ENCODE measurements at places on chromosomes 7 and 10.

DNA sequence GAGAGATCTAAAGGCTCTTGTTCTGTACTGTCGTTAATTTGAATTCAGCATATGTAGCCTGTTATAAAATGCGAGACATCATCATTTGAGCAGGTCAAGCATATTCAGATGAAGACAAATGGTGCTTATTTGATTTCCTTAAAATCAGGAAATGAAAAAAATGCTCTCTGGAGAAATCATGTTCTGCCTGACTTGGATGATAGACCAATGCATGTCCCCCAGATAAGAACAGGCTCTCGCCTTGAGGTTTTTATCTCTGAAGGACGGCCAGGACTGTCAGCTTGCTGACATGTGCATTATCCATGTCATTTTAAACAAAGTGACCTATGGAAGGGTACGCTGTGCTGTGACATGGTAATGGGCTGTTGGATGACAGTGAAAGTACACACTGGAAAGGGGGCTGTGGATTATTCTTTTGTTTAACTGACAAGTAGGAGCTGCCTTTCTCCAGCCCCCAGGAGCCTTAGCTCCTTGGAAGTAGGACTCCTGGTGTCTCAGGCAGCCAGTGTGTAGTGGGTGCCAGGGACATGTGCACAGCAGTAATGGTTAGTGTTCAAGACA lies 695.1 kb upstream of the GALNT17 start:
- DNase-seq: no peak

GRCh38 chr7:149883452-149883861 lies 9.7 kb downstream of the ATP6V0E2 start:
- DNase-seq: no peak

GRCh38 chr10:124292911-124293615 lies 125.7 kb downstream of the OAT start:
- DNase-seq: no peak

GRCh38 chr7:12674053-12674452 lies 13.4 kb upstream of the ARL4A start:
- DNase-seq: no peak

DNA sequence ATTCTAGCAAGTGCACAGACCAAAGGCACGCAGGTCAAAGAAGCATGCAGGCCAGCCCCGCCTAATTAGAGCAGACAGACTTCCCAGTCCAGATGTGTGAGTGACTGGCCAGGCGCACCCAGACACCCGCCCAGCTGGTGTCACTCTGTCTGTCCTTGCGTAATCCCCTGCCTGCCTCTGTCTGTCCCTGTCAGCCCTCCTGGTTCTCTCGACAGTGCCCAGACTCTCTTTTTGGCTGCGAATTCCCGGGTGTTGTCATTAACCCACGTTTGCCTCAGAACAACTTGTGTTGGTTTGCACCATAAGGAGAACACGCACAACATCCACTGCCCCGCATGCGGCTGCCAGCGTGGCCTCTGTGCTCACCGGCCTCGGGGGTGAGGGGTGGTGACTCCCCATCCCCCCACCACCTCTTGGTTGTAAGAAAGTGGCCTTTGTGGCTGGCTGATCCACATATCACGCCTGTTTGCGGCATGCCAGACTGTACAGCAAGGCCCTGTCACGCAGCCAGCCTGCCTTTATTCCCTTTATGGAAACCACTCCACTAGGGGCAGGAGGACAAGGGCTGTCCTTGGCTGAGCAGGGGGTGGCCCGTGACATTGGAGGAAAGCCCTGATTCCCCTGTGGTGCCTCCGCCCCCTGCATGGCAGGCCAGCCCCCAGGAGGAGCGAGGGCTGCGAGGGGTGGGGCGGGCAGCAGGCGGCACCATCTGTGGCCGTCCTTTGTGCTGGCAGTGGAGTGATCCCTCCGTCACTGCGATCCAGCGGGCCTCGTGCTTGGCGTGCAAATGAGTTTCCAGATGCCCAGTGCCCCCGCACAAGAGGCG lies 72.8 kb upstream of the PPIF start:
- no peak for DNase-seq

GRCh38 chr10:60428387-60428737 lies 38.7 kb upstream of the ANK3 start:
- no peak for DNase-seq

- DNase-seq: peak; percentile 43
Measured at GRCh38 chr7:151174246-151175046, 7.0 kb upstream of the GBX1 start.

- DNase-seq: no peak
Measured at GRCh38 chr10:36441557-36441956, 683.8 kb upstream of the ANKRD30A start.

DNA sequence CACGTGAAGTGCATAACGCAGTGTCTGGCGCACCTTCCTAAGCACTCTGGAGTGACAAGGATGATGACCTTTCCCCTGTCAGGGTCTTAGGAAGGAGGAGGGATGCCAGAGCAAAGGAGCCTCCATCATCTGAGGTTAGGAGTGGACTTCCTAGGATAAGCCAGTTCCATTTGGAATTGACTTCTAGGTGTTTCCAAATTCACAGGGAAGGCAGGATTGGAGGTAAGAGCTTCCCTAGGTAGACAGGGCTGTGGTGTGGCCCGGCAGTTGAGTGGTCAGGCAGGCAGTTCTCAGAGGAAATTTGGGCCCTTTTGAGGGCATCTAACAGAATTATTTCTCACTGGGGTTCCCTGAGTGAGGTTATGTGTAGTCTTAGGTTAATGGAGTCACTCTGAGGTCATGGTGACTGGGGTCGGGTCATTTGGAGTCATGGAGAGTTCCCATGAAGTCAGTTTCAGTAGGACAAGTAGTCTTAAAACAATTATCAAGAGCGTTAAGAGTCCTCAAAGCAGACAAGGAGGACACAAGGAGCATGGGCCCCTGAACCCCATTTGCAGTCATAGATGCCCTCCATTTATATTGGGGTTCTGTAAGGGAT lies 8.2 kb downstream of the PPIF start:
- DNase-seq: no peak

DNA sequence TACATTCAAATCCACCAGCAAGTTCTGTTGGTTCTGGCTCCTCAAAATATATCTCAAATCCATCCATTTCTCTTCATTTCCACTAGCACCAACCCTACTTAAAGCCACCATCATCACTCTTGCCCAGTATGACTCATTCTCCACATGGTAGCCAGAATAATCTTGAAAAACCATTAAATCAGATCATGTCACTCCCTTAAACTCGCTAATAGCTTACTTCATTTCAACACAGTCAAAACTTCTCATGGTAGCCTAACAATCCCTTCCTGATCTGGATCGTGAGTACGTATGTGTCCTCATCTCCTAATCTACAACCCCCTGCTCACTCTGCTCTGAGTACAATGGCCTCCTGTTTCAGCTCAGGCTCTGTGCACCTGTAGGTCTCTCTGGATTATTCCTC lies 8.7 kb downstream of the EPC1 start:
- DNase-seq: no peak

- DNase-seq: no peak
Measured at GRCh38 chr10:70779088-70779487, 6.1 kb downstream of the TBATA start.

DNA sequence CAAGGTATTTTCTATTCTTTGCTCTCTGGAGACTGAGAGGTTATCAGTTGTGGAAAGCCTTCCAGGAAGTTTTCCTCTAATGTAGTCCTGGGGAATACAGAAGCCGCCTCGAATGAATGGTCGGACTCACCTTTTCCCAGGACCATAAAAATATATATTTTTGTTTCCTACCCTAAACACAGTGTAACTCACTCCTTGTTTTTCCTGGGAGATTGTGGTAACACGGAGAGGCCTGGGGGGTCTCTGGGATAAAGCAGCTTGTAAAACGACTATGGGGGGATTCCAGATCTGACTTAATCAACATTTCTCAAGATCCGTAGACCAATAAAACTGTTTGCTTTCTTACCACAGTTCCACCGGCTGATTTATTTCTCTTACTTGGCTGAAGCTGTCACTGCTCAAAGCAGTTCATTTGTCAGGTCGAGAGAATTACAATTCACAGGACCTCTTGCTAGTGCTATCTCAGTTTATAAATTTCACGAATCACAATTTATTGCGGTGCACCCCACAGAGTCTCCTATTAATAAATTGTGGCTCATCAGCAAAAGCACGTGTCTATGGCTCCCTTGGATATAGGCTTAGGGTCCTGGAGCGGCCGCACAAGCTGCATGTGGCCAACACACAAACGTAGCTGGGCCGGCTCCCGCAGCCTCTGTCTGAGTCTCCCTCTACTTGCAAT lies 176.3 kb upstream of the BMPER start:
- DNase-seq: no peak

- no peak for DNase-seq
Measured at GRCh38 chr7:138064856-138065357, 11.4 kb upstream of the AKR1D1 start.

- DNase-seq: no peak
Measured at GRCh38 chr7:152430854-152431253, 4.9 kb downstream of the KMT2C start.

DNA sequence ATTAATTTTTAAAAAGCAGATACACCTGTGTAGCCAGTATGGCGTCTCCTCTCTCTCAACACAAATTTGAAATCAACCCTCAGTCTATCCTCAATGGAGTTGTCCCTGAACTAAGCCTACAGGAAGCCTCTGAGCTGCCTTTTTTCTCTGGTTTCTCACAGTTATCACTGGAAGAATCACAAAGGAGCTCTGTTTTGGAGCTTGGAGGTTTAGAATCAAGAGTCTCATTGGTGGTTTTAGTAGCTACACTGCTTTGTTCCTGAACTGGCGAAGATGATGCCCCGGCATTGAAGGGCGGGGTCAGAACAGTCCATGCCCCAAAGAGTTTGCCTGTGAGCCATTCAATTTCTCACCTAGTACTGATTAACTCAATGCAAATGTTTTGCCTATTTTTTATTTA lies 16.1 kb upstream of the BTRC start:
- no peak for DNase-seq

GRCh38 chr7:51070151-51070550 lies 246.5 kb downstream of the COBL start:
- no peak for DNase-seq

- DNase-seq: no peak
Measured at GRCh38 chr7:51067258-51067657, 249.4 kb downstream of the COBL start.

GRCh38 chr7:97078023-97078969 lies 39.2 kb upstream of the SDHAF3 start:
- DNase-seq: no peak

DNA sequence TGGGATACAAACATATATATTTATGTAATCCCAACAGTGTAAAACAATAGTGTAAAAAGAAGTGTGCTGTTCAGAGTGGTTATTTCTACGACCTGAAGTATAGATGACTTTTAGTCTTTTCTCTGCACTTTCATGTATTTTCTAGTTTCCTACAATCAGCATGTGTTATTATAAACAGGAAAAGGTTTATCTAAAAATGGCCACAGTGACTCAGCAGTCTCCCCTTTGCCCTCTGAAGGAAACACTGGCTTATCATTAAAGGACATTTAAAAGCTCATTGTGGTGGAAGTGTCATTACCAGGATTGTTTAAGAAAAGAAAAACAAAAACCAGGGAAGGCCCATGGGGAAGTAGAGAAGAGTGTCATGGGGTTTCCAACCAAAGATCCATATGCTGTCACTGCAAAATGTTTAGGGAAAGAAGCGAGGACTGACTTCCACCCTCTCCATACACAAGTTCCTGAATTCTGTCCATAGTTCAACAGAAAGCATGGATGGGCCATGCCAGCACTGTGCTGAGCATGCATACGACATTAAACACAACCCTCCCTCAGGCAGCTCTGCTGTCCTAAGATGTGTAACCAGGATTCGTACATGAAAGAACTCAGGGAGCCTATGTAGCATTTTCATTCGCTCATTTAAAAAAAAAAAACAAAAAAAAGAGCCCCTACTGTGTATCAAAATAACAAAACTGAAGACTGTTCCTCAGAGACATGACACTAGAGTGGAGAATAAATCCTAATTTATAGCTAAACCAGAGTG lies 10.2 kb downstream of the CYREN start:
- DNase-seq: no peak

DNA sequence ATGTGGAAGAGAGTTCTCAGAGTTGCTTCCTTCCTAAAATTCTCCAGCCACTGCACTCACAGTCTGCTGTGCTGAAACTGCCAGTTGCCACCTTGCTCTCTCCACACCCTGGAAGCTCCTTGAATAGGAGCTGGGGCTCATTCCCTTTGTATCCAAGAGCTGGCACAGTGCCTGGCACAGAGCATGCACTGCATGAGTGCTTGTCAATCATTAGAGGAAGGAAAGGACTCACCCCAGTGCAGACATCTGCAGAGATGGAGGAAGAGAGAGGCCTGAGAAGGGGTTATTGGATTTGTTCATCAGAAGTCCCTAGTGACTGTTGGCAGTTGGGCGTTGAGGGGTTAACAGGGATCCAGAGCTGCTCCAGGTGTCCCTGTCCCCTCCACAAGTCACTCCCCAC lies 41.7 kb upstream of the DUSP5 start:
- no peak for DNase-seq

- no peak for DNase-seq
Measured at GRCh38 chr7:1011297-1012003, 28.5 kb downstream of the CYP2W1 start.

- no peak for DNase-seq
Measured at GRCh38 chr7:70634610-70635068, 497.3 kb upstream of the GALNT17 start.

DNA sequence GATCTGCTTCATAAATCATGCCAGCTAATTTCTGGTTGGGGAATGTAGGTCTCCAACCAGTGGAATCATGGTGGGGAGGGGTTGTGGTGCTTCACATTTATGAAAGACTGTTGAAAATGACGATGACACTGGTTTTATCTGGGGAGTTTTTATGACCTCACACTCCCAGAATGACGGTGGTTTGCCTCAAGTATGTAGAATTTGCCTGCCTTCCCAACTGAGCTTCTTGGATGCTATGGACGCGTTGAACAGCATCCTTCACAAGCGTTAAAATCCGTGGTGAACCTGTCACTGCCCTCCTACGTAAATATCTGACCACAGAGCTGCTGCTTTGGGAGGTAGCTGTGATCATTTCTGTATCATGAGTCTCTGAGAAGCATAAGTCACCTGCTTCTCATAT lies 3.3 kb downstream of the INSYN2A start:
- DNase-seq: no peak

DNA sequence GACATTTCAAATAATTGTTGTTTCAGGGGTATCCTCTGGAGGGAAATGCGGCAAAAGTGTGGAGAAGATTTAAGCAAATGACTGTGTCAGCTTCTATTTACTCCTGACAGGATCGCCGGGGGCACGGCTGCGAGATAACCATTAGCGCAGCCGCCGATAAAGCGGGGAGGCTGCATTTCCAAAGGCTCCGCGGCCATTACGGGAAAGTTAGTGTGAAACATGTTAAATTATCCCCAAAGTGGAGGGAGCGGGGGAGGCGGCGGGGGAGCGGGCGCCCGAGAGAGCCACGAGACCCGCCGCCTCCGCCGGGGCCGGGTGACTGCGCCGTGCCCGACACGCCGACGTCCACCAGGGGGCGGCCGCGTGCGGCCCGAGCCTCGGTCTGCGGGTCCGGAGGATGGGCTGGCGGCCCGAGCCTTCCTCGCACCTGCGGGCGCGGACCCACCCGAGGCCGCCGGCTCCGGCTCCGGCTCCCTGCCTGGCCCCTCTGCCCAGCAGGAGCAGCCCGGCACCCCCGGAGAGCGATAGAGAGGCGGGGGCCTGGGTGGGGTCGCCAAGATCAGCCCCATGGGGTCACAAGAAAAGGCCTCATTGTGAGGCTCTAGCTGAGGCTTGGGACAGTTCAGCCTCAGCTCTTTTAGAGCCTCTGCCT lies 74.4 kb upstream of the PAX2 start:
- DNase-seq: peak; percentile 49

- DNase-seq: no peak
Measured at GRCh38 chr10:82402906-82403401, 528.0 kb downstream of the NRG3 start.

- DNase-seq: no peak
Measured at GRCh38 chr10:5971315-5971832, 6.0 kb downstream of the IL15RA start.

GRCh38 chr7:159160450-159160849 lies 15.8 kb upstream of the VIPR2 start:
- DNase-seq: no peak
